ENCODE measurements at places on chromosomes 13 and 19.

- DNase-seq = no peak
These were observed 1.8 kb upstream of the KCTD15 start for GRCh38 chr19:33794683-33795369.

GRCh38 chr13:41137241-41137640 is 4.6 kb upstream of the KBTBD6 start:
- no peak for DNase-seq

GRCh38 chr13:39770221-39771090 is 115.0 kb downstream of the COG6 start:
- DNase-seq = no peak

- DNase-seq = no peak
These were observed 1.8 kb downstream of the FREM2 start for GRCh38 chr13:38688674-38689073.

GRCh38 chr13:27132538-27132937 is 39.1 kb downstream of the USP12 start:
- no peak for DNase-seq

DNA sequence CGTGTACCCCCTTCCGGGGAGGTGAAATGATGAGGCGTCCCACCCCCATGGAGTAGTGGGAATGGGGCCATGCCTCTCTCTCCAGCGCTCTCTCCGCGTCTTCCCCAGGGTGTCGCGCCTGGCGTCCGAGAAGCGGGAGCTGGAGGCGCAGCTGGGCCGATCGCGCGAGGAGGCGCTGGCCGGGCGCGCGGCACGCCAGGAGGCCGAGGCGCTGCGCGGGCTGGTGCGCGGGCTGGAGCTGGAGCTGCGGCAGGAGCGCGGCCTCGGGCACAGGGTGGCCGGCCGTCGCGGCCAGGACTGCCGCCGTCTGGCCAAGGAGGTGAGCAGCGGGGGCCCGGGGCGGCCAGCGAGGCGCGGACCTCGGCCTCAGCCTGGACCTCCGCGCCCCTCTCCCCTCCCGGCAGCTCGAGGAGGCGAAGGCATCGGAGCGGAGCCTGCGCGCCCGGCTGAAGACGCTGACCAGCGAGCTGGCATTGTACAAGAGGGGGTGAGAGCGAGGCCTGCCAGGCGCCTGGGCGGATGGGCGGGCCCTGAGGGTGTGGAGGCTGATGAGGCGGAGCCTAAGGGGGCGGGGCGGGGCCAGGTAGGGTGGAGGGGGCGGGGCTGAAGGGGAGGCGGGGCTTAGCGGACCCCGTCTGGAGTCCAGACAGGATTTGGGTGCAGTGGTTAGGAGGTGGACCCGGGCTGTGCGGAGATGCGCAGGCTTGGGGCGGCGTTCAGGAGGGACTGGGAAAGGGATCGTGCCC is 7.7 kb downstream of the PGLYRP1 start:
- DNase-seq = peak; percentile 49

DNA sequence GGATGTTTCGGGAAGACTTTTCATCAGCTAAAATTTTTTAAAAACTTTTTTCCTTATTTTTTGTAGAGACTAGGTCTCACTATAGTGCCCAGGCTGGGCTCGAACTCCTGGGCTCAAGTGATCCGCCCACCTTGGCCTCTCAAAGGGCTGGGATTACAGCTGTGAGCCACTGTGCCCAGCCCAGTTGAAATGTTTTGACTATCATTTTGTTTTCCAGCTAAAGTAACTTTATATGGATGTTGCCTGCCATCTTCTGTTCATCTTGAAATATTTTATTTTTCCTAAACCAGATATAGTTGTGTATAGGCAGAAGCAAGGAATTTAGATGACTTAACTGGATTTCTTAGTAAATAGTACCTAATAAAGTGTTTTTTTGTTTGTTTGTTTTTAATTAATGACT is 7.0 kb downstream of the CAB39L start:
- DNase-seq = no peak

DNA sequence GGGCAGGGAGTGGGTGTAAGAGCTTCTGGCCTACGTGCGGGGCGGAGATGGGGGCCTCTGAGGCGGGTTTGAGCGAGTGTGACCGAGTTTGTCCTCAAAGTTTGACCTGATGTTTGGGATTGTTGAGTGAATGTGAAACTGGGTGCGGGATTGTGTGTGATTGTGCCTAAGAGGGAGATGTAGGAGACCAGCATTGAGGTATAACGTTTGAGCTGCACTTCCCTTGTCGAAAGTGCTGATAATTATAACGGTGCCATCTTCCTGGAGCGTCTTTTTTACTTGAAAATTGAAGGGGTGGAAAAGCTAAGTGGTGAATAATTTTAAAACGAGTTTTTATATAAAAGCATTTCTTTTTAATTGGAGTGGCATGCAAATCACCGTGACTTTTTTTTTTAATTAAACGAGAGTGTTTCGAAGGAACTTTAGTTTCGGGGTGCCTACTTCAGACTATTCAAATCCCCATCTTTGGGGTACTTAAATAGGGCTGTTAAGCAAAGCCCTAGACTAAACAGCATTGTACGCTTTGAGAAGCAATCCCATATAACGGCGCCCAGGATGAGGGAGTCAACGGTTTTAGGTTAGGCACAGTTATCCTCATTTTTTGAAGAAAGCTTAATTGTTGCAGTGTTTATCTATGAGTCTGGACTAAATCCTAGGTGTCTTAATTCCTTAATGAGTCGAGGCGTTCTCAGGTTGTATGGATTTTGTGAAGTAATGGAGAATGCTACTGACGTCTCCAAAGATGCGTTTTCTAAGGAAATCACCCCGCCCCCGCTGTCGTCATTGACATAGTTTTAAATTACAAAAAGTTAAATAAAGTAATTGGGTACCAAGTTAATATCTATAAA is 594 bp downstream of the ZNF146 start:
- DNase-seq = no peak

DNA sequence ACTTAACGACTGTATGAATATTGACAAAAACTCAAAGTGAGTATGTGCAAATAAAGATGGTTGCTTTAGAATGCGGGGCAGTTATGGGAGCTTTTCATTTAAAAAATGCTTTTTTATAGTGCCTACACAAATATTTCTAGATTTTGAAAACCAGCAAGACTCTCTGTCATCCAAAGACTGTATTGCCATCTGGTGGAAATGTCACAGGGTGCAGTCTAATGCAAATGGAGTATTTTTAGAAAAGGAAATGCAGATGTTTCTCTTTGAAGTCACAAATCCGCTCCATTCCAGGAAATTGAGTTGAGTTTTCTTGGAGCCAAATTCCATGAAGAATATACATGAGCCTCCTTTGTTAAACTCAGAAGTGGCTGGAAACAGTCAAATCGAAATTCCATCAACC is 2.3 kb upstream of the C1QTNF9B start:
- peak; percentile 17 for DNase-seq

DNA sequence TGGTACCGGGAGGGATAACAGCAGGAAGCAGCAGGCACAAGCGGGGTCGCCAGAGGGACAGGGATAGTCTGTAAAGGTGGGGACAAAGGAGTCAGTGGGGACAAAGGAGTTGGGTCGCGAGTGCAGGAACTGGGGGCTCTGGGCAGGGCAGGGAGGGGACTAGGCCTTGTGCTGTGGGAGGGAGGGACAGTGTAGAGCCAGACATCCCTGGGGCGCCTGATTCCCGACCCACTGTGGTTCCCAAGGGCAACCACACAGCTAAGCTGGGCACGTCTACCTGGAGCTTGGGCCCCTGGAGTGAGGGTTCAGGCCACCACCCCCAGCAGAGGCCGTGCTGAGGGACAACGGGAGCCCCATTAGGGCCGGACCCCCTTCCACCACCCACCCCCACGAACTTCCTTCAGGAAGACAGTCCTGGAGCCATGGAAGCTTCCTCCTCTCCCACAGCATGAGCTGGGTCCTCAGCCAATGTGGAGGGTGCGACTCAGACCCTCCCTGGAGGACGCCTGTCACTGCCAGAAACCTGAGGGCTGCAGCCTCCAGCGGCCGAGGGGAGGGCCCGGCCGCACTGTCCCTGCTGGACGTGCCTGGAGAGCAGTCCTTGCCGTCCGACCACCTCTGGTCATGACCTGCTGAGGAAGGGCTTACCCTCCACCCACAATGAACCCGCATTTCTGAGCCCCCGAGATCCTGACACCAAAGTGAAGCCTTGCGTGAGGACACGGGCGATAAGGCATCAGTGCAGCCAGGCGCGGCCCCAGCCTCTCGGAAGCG is 77.9 kb downstream of the SPACA7 start:
- no peak for DNase-seq

GRCh38 chr13:25351404-25351803 is 20.4 kb upstream of the ATP8A2 start:
- DNase-seq = no peak

- no peak for DNase-seq
These were observed 51.3 kb upstream of the UBE2L5 start for GRCh38 chr13:30370916-30371521.

DNA sequence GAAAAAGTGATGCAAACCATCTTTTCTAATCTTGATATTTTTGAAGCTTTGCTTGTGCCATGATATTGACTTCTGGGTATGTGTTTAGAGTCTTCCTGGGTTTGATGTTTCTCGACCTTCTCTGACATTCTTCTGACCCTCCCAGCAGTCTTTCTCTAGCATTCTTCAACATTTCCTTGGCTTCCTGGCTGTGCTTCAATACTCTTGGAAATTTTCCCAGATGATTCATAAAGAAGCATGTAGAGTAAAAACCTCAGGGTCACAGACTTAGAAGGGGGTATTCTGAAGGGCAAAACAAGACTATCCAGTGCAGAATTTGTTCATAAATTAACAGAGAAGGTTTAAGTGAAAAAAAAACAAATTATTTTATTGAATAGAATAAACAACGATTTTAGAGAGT is 946.3 kb upstream of the PCDH9 start:
- DNase-seq = no peak

GRCh38 chr13:29551214-29551613 is 44.3 kb downstream of the SLC7A1 start:
- DNase-seq = no peak

GRCh38 chr19:17965370-17966128 is 1.4 kb upstream of the KCNN1 start:
- no peak for DNase-seq

GRCh38 chr19:35562336-35562735 is 1.1 kb downstream of the ATP4A start:
- DNase-seq = no peak

DNA sequence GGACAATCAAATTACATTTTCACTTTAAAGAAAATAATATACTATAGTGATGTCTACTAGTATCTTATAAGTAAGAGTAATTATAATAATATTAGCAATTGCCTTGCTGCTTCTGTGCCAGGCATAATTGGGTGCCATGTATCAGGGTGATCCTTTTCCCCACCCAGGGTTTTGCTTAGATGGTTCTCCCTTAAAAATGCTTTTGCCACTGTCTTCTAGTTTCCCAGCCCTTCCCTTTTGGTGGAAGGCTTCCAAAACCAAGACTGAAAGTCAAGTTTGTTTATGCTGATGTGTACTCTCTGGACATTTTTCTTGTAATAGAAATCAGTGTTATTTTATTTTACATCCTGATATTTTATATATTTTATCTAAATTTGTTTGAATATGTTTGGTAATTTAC is 77.8 kb downstream of the ITGBL1 start:
- no peak for DNase-seq

- no peak for DNase-seq
These were observed 1.1 kb downstream of the ARHGAP35 start for GRCh38 chr19:46861691-46862502.

DNA sequence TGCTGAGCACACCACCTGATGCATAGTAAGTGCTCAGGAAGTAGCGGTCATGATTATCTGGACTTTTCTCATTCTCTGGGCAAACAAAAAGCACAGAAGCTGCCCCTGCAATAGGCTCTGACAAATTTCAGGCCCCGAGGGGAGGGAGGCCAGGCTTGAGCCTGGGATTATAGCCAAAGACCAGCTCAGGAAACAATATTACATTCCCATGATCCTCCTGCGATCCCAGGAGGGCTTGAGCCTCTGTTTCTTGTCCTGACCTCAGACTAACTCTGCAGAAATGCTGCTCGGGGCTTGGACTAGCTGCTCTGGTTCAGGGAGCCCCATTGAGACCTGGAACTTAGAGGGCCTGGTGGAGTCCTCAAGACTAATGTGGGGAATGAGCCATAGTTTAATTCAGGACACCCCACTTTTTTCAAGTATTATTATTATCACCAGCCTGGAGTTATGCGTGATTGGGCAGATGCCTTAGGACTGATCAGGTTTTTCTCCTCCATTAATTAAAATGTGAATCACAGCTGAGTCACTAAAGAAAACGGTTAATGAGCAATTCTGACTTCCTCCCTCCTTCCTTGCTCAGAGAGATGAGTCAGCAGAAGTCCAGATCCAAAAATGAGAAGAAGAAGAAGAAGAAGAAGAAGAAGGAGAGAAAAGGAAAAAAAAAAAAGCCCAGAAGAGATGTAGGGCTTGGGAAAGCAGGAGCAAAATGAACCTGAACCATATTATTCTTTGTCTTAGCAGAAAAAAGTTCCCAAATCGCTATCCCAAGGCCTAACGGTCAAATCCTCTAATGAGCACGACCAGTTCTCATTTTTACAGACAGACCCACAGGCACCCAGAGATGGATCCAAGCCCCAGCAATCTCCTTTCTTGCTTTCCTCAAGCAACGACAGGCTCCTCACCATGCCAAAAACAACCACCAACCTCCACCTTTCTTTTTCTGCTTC is 107.2 kb downstream of the CACNA1A start:
- DNase-seq = no peak

- no peak for DNase-seq
These were observed 17.0 kb upstream of the LPAR6 start for GRCh38 chr13:48429886-48430285.

DNA sequence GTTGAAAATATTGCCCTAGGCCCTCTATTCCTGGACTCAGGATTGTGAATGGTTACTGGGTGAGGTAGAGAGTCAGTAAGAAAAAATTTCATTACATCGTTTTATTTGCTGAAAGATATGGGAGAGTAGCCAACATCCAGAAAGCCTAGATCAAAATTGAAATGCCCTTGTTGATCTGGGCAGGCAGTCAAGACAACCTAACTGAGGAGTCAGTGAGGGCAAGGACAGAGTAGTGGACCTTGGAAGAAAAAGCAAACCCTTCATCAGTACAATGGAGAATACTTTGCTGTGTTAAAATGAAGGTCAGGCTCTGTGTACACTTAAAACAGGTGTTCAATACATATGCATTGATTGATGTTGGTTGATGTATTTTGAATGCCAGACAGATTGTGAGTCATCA is 576.7 kb downstream of the OLFM4 start:
- no peak for DNase-seq

- DNase-seq = no peak
These were observed 75.2 kb upstream of the MCF2L start for GRCh38 chr13:112893570-112894422.

DNA sequence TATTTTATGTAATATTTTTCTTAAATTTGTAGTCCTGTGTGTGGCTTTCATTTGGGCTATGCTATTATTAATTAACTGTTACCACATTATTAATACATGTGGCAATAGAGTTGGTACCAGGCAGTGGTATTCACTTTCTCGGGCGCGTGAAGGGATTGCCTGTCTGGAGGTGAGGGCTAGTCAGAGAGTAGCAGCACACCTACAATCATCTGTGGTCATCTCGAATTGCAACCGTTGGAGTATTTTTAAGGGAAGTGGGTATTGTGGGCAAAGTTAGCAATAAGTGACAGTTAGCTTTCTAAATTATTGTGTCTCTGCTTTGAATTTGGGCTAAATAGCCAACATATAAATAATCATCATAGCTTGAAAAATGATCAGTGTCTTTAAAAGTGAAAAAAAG is 20.0 kb upstream of the GPR18 start:
- no peak for DNase-seq

Measured in activated T-cell treated with anti-CD3 and anti-CD28 coated beads for 4 hours (primary cell).